ENCODE measurements at places on chromosomes 3 and 15.

DNA sequence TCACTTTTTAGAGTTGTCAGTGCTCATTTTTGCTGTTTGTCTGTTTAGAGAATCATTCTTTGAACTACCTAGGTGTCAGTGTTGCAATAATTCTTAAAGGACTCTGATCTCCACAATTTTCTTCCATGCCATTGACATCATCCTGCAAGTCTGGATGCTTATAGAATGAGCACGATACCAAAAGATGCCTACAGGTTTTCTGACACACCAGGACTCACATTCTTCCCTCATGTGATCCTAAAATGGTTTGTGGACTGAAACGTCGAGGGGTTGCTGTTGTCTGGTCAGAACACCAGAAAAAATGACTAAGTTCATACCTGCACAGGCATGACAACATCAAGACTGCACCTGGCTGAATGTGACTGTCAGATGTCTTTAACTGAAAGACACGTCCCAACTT is 95.9 kb downstream of the SEMA5B start:
- DNase-seq = no peak

GRCh38 chr3:185724761-185725160 is 100.1 kb downstream of the IGF2BP2 start:
- DNase-seq = no peak

DNA sequence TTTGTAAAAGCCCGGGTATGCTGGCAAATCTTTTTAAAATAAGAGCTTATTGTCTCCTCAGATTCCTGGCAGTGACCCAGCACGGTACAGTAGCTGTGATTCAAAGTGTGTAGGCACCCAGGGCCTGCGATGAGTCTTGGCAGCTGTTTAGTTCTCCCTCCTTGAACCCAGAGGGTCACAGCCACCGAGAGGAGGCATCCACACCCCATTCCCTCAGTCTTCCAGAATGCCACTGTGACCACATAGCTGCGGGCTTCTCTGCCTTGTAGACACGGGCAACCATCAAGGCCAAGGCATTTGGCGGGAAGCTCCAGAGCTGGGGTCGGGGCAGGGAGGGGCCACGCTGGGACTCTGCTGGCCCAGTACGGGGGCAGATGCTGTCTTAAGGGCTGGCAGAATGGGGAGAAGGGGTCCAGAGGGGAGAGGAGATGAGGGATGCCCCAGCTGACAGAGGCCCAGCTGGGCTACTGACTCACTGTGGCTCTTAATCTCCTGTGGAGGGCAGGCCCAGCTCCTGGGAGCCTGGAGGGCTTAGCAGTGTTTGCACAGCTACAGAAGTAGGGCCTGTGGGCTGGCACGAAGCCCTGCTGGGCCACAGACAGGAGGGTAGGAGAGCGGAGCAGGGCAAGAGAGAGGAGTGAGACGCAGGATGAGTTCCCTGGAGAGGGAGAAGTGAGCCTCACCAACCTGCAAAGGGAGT is 68.8 kb upstream of the DLG1 start:
- DNase-seq = no peak

DNA sequence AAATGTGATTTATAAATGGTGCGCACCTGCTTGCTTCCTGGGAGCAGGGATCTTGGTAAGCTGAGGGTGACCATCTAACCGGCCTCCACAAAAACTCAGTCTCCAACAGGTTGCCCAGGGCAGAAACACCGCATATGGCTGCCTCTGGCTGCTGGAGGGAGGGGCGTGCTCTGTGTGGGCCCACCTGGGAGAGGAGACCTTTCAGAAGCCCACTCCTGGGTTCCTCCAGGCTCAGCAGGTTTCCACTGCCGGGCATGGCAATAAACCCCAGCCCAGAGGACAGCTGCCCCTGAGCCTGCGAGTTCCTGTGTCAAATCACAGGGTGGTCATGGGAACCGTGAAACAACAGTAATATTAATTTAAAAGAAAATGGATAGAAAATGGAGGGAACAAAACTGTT is 85.6 kb downstream of the OCA2 start:
- DNase-seq = no peak

DNA sequence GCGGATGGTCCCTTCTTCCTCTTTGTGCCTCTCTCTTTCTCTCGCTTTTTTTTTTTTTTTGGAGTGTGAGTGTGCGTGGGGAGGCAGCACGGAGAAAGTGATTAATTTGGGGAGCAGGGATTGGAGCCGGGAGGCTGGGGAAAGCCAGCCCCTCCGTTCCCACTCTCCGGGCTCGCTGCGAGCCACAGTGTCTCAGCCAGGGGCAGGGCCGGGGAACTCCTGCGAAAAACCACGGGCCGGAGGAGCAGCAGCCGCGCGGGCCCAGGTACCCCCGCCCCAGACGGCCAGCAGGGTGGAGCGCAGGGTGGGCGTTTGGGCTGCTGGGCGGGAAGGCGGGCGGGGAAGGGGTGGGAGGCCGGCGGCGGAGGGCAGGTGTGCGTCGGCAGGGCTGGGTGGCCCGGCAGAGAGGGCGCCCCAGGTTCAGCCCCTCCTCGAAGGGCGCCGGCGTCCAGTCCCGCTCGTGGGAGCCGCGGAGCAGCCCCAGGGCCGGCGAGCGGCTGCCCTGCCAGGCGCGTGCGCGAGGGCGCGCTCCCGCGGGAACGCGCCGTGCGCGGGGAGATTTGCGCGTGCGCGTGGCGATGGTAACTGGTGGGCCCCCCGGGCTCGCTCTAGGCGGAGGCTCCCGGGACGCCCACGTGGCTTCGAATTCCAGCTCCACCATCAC is 1.4 kb downstream of the CHL1 start:
- no peak for DNase-seq

GRCh38 chr15:63933522-63933921 is 99.8 kb upstream of the HERC1 start:
- no peak for DNase-seq

All from renal cortex interstitium (tissue), 15 donors.